ENCODE measurements at places on chromosomes 4 and X.

GRCh38 chrX:5957506-5957905, 271.2 kb downstream of the NLGN4X start:
- no peak for DNase-seq

DNA sequence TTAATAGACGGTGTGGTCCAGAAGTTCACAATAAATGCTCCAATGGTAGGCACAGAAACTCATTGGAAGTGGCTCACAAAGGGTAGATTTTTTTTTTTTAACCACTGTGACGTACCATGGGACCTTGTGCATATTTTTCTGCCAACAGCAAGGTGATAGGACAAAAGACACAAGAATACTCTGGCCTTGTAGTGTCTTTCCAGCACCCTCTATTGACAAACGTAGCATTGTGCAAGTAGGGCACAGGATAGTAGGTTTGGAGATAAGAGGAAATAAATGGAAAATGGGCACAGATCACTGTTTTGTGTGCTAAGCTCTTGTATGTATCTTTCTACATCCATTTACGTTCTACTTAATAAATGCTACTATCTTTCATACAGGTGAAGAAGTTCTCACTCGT, 2054.9 kb downstream of the PCDH7 start:
- no peak for DNase-seq

- DNase-seq, result no peak
These were observed 1.4 kb downstream of the NKX6-1 start for GRCh38 chr4:84497504-84498202.

DNA sequence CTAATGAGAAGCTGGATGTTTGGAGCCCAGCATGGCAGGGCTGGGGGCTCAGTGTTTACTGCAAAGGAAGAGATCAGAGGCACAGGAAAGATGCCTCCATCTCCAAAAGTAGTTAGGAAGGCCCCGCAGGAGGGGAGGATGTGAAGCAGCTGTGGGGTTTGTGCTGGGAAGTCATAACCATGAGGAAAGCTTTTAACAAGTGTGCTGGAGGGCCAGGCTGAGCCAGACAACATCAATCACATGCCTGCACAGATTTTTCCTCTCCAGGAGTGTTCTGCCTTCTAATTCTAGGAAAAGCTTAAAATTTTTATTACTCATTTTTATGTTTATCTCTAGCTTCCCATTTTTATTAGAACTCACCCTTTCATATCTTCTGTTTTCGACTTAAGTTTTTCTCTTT, 65.4 kb downstream of the GPR82 start:
- DNase-seq, result no peak

GRCh38 chr4:53060278-53060677, 198.2 kb downstream of the RASL11B start:
- no peak for DNase-seq

GRCh38 chr4:85607624-85608023, 132.7 kb downstream of the ARHGAP24 start:
- no peak for DNase-seq

DNA sequence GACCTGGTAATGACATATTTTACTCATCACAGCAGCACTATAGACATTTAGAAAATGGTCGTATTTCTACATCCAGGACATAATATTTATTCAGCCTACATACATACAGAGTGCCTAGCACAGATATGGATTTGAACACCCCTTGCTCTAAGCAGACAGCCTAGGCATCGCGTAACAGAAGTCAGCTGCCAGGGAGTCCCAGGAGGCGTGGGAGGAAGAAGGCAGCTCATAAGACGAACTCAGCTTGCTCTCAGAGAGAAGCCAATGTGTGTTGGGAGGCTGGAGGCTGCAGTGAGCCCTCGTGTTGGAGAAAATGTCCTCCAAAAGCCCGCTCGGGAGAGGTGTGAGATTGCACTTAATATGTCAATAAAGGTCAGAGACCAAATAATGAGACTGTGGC, 131.6 kb downstream of the BCOR start:
- DNase-seq, result no peak

- peak; percentile 81 for DNase-seq
These were observed at the start of gene VMA21 for GRCh38 chrX:151396825-151397740. TSS of gene VMA21 (plus strand) at chrX:151397206. CDS start at chrX:151397309, 103 bp downstream.

- DNase-seq, result no peak
These were observed 97.7 kb downstream of the EFHC2 start for GRCh38 chrX:44245733-44246132.

DNA sequence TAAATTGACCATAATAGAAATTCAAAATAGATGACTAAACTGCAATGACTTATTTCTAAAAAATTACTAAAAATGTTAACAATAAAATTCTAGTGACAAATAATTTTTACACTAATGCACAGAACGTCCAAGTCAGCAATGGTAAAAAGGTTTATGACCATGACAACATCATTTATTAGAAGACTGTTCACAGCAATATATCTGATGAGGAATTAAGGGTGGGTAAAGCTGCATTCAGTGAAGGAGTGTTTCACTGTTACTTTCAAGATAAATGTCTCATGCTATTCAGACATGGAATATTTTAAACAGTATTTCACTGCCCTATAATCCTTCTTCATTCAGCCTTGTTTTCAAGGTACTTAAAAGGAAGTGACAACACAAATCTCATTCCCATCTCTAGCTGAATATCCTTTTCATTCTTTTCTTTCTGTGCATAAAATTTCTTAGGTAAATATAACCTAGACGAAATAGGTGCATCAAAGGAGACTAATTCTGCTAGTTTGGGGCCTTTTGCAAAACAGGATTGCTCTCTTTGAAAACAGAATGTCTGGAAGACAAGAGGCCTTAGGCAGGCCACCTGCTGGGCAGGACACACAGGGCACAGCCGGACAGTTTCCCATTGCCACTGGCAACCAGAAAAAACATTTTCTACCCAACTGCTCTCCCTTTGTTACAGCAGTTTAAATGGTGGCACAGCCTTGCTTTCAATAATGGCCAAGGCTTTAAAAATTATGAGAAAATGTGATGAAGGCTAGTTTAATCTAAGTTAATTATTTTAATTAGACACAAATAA, 600.3 kb downstream of the SPRY1 start:
- DNase-seq, result no peak

DNA sequence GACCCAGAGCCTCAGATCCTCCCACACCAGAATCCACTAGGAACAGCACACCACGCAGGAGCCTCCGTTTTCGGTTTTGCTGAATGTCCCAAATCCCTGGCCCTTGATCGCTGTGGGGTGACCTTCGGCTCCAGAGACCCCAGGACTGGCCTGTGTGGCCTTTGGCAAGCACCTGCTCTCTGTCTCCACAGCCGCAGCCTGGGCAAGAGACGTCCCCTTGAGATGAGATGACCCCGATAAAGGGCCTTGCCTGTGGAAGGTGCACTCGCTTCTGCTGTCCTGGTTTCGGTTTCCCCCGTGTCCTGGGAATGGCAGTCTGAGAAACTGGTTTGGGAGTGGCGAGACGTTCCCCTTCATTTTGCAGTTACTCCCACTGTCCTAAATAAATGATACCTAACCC, 9.6 kb downstream of the PSAPL1 start:
- no peak for DNase-seq

GRCh38 chrX:74383611-74384010, 37.7 kb upstream of the SLC16A2 start:
- DNase-seq, result peak; percentile 16

DNA sequence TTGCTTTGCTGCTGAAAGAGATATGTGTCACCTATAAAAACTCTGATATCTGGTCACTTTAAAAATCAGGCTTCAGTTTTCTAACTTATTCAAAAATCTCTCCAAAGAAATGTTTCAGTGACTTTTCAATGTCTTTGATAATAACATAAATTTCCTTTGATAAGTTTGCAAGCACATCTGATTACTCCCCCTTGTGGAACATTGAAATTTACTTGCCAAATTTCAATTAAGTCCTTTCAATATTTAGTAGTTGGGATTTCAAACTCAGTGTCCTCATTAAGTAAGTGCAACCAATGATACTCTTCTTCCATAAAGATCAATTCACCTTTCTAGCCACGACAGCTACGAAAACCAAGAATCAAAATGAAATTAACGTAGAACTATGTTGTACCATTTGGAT, 151.3 kb upstream of the FAM47C start:
- no peak for DNase-seq

GRCh38 chrX:151370906-151371305, 26.1 kb upstream of the VMA21 start:
- no peak for DNase-seq

- DNase-seq, result no peak
These were observed at the start of gene FDCSP for GRCh38 chr4:70225824-70226223. TSS of gene FDCSP (plus strand) at chr4:70226124. CDS start at chr4:70231195, 5,071 bp downstream.

GRCh38 chr4:7007142-7007907, 35.8 kb upstream of the TADA2B start:
- no peak for DNase-seq

Data from activated naive CD8-positive, alpha-beta T cell treated with anti-CD3 and anti-CD28 coated beads, Interleukin-2, amount 50 U/mL, for 24 hours (primary cell).